ENCODE measurements at places on chromosomes 5 and 9.

- DNase-seq: no peak
Measured at GRCh38 chr9:124392254-124392870, 22.9 kb downstream of the PSMB7 start.

DNA sequence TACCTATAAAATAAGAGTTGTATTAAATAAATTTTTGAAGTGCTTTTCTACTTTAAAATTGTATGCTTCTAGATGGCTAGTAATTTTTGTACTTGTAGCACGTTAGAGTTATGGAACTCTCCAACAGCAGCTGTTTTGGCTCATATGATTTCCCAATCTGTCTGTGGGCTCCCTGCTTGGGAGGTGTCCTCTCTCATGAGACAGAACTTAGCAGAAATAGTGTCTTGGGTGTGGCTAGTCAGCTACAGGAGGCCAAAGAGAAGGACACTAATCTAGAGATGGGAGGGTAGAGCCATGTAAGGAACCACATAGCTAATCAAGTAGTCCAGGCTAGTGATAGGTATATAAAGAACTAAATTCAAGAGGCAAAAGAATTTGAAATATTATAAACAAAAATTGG, 78.4 kb upstream of the DAB2 start:
- no peak for DNase-seq

DNA sequence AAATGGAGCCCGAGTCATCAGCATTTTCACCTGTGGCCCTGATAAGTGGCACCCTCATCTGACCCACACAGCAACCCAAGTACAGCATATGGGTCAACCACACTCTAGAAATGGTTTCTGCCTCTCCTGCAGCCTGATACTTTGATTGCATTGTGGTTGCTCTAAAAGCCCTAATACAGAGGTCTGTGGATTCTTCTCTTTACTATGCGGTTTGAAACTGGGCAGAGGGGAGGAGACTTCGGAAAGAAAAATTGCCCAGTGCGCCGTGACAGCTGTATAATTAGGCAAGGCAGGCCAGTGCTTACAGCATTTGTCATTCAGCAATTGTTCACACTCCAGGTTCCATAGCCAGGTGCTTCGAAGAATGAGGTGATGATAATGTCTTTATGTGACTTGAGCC, 361.0 kb downstream of the NFIB start:
- no peak for DNase-seq

GRCh38 chr5:5658226-5658625, 235.7 kb downstream of the ICE1 start:
- DNase-seq: no peak

GRCh38 chr5:172685091-172685490, 44.0 kb downstream of the NEURL1B start:
- no peak for DNase-seq

- DNase-seq: no peak
Measured at GRCh38 chr9:121328876-121329681, 41.0 kb downstream of the STOM start.

GRCh38 chr9:137639303-137640051, 20.7 kb downstream of the EHMT1 start:
- DNase-seq: peak; percentile 43

- no peak for DNase-seq
Measured at GRCh38 chr5:74161170-74161569, 479.4 kb downstream of the ENC1 start.

- DNase-seq: no peak
Measured at GRCh38 chr9:106961623-106962022, 98.7 kb downstream of the ZNF462 start.

DNA sequence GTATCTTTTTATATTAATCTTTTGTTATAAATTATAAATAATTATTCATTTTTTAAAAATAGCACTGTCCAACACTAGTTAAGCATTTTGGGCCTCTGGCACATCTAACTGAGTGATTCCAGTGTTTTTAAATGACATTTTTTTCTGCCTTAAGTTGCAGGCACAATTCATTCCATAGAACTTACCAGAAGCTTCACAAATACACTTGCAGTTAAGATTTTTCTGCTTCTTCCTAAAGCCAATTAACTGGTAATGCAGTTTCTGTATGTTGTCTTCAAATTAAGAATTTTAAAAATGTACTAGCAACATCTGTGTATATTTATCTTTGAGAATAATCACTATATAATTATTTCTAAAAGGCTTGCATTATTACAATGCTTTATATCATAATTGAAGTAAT, 11.2 kb upstream of the NFIB start:
- no peak for DNase-seq

DNA sequence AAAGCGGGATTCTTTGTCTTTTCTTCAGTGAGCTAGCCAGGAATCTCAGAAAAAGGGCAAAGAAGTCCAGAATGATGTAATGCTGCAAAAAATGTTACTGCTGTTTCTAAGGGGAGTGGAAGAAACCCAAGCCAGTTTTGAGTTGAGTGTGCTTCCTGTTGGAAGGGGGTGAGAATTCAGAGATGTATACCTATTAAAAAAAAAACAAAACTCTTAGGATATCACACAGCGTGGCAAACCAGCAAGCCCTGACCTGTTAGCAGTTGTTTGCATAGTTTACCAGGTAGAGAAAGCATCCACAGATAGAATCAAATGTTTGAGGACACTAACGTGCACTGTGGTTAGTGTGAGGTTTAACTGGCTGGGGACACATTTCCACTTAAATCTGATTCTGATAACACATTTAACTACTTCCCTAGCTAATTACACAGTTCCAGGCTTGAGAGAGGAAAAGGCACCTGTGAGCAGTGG, 11.4 kb downstream of the BASP1 start:
- DNase-seq: no peak
